ENCODE measurements at places on chromosomes 13 and 19.

GRCh38 chr19:49440439-49441209, 703 bp downstream of the SLC17A7 start:
- DNase-seq = no peak

GRCh38 chr19:36418287-36419001, at the start of gene ZFP82:
ZFP82 (minus strand) TSS chr19:36418644; CDS start chr19:36409789, 8,855 bp downstream.
- peak; percentile 83 for DNase-seq

GRCh38 chr13:99312493-99312883, 5.3 kb upstream of the GPR183 start:
- no peak for DNase-seq

DNA sequence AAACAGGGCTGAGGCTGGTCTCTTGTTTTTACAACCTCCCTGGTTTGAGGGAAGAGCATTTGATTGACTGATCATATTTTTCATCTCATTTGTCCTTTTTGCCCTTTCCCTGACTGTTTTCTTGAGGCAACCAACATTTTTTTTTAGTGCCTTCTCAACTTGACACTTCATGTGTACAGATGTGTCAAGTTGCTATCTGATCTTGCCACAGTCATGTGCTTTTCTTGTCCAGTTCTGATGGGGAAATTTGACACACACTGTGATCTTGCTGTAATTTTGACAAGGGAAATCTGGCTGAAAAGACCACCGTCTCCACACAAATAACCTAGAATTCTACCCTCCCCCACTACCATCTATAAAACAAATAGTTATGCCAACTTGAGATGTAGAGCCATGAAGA, 329.6 kb downstream of the KCTD12 start:
- no peak for DNase-seq

- DNase-seq = no peak
Observed at GRCh38 chr13:89726690-89727435, 1620.6 kb upstream of the MIR17HG start.

DNA sequence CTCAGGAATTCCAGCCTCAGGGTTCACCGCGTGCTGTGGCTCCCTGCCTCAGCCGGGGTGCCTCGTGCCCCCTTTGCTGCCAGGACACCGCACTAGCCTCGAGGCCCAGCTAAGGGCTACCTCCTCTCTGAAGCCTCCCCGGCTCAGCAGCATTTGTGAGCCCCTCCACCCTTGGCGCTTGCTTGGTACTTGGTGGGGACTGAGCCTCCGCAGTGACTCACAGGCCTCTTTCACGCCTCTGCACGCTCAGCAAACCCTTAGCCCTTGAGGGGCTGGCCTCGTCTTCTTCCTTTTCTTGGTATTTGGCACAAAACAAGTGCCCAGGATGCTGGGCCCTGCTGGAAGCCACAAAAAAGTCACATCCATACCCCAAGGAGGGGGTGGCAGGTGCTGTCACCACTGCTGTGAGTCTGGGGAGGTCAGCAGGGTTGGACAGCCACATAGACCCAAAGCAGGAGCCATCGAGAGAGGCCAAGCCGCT, 85.4 kb upstream of the TM9SF2 start:
- DNase-seq = no peak

DNA sequence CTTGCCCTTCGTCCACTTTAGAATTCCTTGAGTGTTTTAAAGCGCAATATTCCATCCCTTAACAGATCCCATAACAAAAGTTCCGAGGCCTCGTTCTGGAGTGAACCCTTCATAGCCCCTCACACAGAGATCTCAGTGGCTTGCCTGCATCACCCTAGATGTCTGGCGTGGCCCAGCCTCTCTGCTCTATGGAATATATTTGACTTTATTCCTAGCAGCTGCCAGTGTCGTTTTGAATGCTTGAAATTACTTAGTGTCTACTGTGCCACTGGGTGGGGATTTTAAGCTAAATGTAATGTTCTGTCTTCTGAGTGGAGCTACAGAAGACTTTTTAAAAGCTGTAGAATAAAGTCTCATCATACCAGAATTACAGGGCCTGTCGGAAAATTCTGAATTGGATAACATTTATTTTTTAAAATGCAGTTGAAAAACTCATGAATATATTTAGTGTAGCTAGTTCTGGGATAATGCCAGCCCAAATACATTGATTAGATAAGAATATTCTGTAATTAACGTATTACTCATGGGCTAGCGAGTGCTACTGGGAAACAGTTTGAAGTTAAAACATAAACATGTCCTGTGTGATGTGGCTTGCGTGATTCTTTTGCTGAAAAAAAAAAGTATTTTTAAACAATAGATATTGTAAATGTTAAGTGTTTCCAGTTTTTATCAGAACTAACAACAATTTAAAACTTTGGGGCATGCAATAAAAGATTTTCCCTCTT, 111.8 kb downstream of the ESD start:
- DNase-seq = no peak

GRCh38 chr13:98650396-98651107, 73.6 kb upstream of the STK24 start:
- no peak for DNase-seq

- peak; percentile 95 for DNase-seq
Observed at GRCh38 chr13:19958155-19959111, at the start of gene ZMYM2. ZMYM2 (plus strand) TSS chr13:19958727; CDS start chr13:19993073, 34,346 bp downstream.

DNA sequence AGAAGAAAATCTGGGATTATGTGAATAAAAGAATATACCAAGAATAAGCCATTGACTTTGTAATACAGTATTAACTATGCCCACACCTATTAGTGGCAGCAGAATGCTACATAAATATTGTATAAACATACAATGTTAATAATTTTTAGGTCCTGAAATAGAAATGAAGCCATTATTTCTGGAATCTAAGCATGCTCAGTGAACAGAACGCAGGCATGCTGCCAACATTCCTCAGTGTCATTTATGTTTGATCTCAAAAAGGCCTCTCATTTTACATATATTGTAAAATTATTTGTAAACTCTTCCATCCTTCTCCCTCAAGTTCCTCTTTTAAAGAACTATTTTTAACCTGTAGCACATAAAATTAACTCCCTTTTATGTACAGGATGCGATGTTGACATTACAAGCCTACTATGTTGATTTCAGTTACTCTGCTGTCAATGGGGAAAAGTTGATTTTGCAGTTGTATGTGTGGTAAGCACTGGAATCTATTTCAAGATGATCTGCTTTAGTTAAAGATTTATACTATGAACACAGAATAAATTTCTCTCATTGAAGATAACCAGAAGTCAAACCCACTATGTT, 118.8 kb downstream of the VWA8 start:
- DNase-seq = no peak

DNA sequence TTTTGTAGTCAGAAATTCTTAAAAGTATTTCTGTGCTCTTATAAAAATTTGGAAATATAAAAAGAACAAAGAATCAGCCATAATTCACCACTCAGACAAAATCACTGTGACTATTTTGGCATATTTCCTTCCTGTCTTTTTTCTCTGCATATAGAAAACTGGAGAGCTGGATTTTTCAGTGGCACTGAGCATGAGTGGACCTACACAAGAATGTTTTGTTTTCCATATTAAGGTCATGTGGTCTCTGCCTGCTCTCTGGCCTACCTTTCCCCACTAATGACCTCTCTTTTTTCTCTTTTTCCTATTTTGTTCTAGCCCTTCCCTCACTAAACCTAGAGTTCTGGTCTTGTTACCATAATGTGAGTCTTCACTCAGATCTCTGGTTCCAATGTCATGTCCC, 17.6 kb upstream of the USP12 start:
- no peak for DNase-seq

DNA sequence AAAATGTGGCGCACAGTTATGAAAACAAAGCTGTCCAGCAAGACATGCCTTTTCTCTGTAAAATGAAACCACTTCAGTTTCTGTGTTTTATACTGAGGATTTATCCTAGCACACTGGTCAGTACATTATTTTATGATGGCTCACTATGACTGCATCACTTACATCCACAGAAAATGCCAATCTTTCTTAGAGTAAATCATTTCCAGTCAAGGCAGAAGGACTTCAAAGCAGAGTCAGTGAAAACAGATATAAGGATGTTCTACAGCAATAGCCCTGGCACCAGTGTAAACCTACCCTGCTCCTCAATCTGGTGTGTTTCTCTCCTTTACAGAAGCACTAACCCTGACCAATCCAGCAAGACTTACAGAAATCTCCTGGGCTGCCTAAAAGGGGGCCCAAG, 473.5 kb downstream of the GPC6 start:
- DNase-seq = no peak

- DNase-seq = no peak
Observed at GRCh38 chr19:39057615-39058014, 25.3 kb upstream of the FBXO27 start.
